ENCODE measurements at places on chromosomes 3 and 15.

DNA sequence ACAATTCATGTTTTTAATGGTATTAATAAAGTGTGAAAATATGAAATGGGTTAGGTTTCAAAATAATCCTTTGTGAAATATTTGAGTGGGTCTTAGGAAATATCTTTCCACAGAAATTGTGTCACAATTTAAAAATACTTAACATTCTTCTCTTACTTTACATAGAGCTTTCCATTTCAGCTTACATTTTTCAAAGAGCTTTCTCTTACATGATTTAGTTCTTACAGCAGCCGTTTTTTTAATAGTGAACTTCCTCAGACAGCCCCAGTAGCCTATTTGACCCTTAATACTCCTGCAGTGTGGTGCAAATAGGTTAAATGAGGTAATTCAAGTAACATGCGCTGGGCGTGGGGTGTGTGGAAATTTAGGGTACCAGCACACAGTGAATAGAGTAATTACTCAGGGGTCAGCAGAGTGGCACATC is 21.8 kb downstream of the P2RY12 start:
- DNase-seq, result no peak

DNA sequence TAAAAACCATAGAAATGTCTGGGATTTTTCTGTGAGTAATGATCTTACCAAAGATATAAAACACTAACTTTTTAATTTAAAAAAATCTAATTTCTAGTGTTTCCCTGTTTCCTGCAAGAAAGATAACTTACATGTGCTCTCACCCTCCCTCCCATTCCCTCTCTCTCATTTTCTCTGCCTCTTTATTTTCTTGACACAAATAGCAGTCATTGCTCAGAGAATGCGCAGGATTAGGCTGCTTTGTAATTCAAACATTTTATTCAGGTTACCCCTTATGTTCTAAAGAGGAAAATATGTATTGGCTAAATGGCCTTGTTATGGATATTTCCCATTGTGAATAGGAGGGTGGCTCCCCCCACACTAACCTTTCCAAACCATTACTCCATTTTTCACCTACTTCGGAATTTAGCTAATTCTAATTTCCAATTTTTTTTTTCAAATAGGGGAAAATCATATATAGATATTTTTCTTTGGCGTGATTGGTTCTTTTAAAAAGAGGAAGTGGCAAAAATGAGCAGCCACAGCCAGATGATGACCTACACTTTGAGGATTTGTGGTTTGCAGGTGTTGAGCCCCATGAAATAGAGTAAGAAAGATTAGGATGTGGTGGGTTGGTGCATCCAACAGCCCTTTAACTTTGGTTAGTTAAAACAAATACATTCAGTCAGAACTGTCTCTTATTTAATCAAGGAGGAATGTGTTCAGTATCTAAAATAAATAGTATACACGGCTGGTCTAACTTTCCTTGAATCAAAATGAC is 554.4 kb downstream of the IGSF11 start:
- DNase-seq, result no peak

DNA sequence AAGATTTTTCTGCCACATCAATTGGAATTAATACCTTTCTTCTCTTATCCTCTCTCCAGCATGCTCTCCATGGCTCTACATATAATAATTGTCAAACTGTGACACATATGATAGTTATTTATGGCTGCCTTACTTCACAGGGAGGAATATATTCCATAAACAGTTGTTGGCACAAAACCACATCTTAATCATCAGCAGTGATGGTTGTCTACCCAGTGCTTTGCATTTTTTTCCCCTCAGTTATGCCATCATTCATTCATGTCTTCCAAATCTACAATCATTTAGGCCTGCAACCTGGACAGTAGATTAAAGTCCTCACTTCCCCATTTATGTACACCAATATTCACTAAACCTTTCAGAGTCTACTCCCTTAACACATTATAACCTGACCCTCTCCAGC is 107.7 kb downstream of the THRB start:
- no peak for DNase-seq

- no peak for DNase-seq
Observed at GRCh38 chr3:100274361-100274760, 13.6 kb downstream of the TBC1D23 start.

DNA sequence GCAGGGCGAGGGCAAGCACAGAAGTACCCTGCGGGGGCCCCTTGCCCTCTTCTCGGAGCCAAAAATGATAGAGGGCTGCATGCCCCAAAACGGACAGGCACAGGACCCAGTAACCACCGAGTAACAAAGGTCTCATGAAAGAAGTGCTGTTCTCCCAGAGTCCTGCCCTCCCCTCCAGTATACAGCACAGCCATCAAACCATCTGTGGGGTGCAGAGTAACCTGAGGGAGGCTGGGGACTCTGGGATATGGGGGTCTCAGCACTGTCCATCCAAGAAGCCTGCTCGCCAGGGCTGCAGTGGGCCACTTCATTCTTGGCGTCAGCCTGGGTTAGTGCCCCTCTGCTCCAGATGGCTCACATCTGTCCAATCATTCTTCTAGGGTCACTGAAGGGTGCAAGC is 6.1 kb downstream of the ULK3 start:
- DNase-seq, result no peak

DNA sequence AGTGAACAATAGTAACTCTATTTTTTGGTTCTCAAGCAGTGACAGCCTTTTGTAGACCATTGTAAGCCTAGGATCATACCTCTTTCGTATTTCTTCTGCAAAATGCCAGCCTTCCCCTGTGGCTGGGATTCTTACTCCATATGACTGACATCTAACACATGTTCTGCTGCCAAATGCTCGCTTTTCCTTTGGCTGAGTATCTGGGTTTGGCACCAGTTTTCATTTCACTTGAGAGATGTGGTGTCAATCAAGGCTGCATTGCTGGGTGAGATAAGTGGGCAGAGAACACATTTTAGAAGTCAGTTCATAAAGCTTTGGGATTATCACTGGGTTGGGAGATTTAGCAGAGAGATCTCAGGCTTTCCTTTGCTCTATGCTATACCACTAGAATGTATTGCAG is 514.7 kb upstream of the SGO1 start:
- no peak for DNase-seq

DNA sequence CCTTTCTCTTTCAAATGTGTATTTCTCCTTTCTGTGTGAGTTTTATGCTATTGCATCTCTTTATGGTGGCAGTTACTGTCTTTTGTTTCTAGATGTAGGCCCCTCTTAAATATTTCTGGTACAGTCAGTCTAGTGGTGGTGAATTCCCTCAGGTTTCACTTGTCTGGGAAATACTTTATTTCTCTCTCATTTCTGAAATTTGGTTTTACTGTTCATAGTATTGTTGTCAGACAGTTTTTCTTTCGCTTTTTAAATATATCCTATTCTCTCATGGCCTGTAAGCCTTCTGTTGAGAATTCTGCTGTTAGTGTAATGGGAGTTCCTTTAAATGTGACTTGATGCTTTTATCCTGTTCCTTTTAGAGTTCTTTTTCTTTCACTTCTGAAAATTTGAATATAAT is 874.0 kb downstream of the PLOD2 start:
- DNase-seq, result no peak

- peak; percentile 80 for DNase-seq
Observed at GRCh38 chr15:25850154-25851111, 12.7 kb downstream of the ATP10A start.

- DNase-seq, result no peak
Observed at GRCh38 chr3:187689984-187690383, 12.4 kb downstream of the RTP2 start.

GRCh38 chr3:127107002-127107401 is 85.9 kb upstream of the PRR23E start:
- DNase-seq, result no peak

DNA sequence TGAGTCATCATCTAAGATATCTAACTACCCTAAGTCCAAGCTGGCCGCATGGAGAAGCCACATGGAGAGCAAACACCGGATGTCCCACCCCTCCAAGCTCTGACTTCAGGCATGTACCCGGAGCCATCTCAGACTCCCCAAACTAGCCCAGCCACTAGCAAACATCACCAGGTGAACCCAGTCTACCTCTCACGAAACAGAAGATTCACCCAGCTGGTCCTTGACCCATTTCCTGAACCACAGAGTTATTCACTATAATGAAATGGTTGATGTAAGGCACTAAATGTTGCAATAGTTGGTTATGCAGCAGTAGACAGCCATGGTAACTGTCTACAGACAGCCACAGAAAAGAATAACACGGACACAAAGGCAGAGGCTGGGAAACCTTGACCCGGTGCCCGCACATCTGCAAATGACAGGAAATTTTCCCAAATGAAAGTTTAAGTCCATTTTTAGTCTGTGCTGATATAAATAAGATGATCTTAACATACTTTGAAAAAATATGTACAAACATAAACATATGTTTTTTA is 265.5 kb upstream of the ATP10A start:
- no peak for DNase-seq

DNA sequence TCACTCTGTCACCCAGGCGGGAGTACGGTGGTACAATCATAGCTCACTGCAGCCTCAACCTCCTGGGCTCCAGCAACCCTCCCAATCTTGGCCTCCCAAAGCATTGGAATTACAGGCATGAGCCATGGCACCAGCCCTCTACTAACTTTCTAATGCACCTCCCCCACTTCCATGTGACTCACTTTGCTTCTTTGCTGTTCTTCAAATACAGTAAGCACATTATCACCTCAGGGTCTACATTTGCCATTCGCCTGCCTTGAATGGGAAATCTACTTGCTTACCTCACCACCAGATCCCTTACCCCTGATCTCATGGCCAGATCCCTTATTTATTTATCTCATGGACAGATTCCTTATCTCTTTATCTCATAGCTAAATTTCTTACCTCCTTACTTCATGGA is 235.3 kb downstream of the KCNMB2 start:
- DNase-seq, result no peak

GRCh38 chr3:196843435-196844110 is 24.1 kb upstream of the SENP5 start:
- DNase-seq, result no peak

GRCh38 chr3:194447161-194447560 is 39.6 kb downstream of the ATP13A3 start:
- DNase-seq, result no peak

- no peak for DNase-seq
Observed at GRCh38 chr3:161475206-161475605, 21.4 kb upstream of the OTOL1 start.

DNA sequence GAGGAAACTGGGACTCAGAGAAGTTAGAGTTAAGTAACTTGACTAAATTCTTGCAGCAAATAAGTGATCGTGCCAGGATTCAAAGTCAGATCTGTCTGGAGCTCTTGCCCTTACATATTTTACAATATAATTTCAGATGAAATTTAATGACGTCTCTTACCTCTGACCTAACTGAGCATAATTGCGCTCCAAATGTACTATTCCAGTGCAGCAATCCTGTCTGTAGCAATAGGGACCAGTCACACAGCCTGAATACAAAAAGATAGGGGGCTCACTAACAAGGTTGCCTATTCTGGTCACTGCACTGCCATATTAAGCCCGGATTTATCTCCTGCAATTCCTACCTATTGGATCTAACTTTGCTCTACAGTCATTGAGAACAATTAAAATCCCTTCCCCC is 316.4 kb downstream of the ZBTB20 start:
- DNase-seq, result no peak

- DNase-seq, result no peak
Observed at GRCh38 chr15:72127724-72128322, 9.6 kb downstream of the SENP8 start.

GRCh38 chr3:185561958-185562357 is 9.6 kb upstream of the LIPH start:
- DNase-seq, result no peak

DNA sequence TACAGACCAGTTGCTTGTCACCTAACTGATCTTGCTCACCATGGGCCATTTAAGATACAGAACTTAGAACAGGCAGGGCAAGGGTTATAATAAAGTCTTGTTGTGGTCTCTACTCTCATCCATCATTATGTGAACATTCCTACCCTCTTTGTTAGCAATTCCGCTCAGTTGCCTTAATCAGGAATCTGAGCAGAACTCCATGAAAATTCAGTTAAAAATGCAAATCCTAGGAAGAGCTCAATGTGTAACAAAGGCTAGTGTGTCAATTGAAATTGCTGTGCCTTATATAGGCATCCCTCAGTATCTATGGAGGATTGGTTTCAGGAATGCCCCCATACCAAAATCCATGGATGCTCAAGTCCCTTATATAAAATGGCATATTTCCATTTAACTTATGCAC is 44.5 kb downstream of the CP start:
- no peak for DNase-seq

- DNase-seq, result peak; percentile 41
Observed at GRCh38 chr3:16309558-16309957, 44.5 kb downstream of the OXNAD1 start.

GRCh38 chr3:60355825-60356224 is 895.4 kb downstream of the FHIT start:
- no peak for DNase-seq

DNA sequence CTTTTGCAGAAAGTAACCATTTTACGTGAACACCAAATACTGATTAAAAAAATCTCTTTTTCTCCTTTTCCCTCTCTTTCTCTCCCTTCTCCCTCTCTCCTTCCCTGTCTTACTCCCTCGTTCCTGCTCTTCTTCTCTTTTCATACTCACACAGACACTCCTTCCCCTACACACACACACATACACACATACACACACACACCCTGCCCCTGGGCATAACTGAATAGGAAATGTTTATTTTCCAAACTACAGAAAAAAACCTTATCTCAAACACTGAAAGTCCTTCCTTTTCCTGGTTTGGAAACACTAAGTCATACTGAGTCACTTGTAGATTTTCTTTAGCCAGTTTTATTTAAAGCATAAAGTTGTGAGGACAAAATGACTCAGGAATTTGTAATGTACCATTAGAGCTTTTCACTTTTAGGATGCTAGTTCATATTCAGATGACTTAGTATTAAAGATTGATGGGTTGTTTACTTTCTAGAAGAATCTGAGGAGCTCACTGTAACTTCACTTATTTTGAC is 62.4 kb downstream of the MBNL1 start:
- no peak for DNase-seq

DNA sequence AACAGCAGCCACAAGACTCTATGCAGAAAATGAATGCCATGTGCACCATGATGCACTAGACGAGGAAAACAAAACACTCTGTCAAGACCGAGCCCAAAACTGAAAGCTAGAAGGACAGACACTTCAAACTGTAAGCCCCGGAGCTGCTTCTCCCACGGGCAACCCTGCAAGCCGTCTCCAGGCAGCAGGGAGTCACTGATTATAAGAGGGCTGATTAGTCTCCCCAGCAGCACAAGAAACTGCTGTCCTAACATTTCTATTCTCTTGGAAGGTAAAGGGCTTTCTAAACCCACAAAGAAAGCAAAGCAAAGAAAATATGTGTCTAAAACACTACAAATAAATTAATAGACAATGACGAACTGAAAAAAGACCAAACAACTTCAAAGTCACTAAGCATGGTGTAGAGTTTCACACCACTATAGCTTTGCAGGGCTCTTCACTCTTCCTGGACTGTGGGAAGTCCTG is 15.5 kb downstream of the TBC1D2B start:
- peak; percentile 28 for DNase-seq

GRCh38 chr3:51385621-51386091 is 565 bp downstream of the MANF start:
- DNase-seq, result no peak

- DNase-seq, result no peak
Observed at GRCh38 chr3:32395496-32395895, 3.8 kb downstream of the CMTM7 start.

All from CD4-positive, alpha-beta T cell treated with Interferon gamma for 1 hour (primary cell).